ENCODE measurements at places on chromosomes 3 and 15.

DNA sequence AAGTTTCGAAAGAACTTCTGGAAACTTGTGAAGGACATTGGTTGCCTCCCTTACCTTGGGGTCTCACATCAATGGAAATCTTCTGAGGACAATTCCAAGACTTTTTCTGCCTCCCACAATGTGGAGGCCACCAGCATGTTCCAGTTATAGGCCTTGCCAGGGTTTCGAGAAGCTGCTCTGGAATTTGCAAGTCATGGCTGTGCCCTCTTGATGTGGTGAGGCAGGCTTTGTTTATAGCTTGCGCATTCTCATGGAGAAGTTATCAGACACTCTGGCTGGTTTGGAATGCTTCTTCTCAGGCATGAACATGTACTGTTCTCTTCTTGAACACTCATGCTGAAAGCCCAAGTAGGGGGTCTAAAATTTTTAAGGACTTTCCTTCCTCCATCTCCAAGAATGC lies 4.1 kb downstream of the CXCR6 start:
- no peak for DNase-seq

- no peak for DNase-seq
Measured at GRCh38 chr3:62672988-62673313, 202.3 kb downstream of the CADPS start.

- DNase-seq, result no peak
Measured at GRCh38 chr15:80350941-80351610, 53.1 kb upstream of the ARNT2 start.

- no peak for DNase-seq
Measured at GRCh38 chr15:66269326-66270090, 16.0 kb upstream of the MEGF11 start.

GRCh38 chr3:162525771-162526170 lies 1029.2 kb downstream of the OTOL1 start:
- DNase-seq, result no peak

- DNase-seq, result no peak
Measured at GRCh38 chr15:66004618-66005262, 135.4 kb downstream of the RAB11A start.

GRCh38 chr3:194259982-194260766 lies 91.0 kb downstream of the CPN2 start:
- no peak for DNase-seq

DNA sequence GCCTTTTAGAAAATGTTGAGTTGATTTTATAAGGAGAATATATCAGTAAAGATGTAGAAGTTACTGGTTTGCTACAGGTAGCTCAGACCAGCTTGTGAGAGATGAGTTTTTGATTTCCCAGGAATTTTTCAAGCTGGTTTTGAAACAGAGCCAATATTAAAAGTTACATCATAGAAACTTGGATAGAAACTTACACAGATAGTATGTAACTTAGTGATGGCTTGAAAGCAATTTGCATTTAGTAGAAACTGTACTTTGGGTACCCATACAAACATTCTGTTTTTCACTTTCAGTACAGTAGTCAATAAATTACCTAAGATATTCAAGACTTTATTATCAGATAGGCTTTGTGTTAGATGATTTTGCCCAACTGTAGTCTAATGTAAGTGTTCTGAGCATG lies 93.4 kb downstream of the RBMS3 start:
- DNase-seq, result no peak

- DNase-seq, result no peak
Measured at GRCh38 chr15:68479870-68480269, 47.9 kb upstream of the ITGA11 start.

GRCh38 chr15:56371495-56372147 lies 6.4 kb downstream of the TEX9 start:
- DNase-seq, result no peak

- DNase-seq, result no peak
Measured at GRCh38 chr15:82808634-82809041, 790 bp upstream of the WHAMM start.

DNA sequence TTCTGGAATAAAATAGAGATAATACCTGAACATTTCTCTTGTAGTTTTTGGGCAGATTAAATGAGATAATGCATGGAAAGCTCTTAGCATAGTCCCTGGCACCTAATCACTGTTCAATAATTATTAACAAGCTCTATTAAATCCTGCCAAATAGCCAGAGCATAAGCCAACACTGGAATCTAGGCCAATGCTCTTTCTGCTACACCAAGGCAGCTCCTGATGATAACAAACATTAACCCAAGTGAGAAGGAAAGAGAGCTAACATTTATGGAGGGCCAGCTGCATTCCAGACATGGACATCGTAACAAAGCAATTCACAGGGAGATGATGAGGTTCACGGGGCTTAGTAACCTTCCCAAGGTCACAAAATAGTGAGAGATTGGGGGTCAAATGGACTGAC lies 23.3 kb downstream of the LARP6 start:
- DNase-seq, result no peak

- DNase-seq, result no peak
Measured at GRCh38 chr3:26141296-26141695, 351.4 kb downstream of the OXSM start.

- no peak for DNase-seq
Measured at GRCh38 chr3:182239316-182239715, 527.6 kb downstream of the SOX2 start.

DNA sequence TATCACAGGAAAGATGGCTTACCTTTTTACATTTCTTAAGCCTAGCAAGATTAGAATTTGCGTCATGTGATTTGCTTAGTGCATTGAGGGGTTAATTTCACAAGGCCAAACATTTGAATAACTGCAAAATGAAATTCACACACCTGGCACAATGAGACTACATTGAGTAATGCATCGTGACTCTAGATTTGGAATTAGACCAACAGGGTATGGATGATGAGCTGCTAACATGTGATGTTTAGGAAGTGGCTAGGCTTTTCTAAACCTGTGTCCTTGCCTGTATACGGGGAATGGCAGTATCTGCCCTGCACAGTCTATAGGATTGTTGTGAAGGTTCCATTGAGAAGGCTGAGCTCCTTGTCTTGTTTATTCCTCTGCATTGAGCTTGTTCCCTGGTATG lies 160.1 kb downstream of the MFSD1 start:
- no peak for DNase-seq

DNA sequence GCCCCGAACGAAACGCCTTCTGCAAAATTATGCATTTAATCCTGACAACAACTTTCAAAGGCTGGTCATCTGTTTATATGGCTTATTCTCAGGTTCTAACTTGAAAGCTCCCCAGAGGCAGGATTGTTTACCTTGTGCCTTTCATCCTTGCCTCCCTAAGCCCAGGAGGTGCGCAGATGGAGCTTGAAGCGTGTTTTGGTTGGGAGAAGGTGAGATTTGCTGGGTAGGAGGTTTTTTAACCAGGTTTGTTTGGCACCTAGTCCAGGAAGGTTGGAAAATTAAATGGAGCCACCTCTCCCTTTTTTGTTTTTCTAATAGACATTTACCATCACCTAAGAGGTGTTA lies 675 bp downstream of the TSEN2 start:
- DNase-seq, result peak; percentile 31

DNA sequence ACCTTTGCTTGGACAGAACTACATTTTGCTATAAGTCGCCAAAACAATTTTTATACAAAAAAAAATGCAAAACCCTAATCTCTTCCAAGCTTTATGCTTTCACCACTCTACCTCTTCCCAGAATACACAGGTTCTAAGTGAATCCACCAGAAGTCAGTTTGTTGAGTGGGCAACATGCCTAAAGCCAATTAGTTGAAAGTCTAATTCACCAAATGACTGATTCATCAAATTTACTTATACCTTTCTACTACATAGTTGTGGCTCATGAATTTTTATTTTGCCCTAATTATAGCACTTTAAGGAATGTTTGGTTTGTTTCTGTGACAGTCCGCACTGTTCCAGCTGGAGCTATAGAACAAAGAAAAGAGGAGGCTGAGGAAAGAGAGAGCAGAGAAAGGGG lies 265.9 kb upstream of the TGFBR2 start:
- no peak for DNase-seq

DNA sequence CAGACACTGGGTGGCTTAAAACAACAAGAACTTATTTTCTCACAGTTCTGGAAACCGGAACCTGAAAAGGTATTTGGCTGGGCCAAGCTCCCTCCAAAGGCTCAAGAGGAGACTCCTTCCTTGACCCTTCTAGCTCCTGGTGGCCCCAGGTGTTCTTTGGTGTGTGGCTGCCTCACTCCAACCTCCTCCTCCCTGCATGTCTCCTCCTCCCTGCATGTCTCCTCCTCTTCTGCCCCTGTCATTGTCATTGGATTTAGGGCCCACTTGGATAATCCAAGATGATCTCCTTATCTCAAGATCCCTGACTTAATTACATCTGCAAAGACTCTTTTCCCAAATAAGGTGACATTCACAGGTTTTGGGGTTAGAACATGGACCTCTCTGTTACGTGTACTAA lies 69.8 kb upstream of the MFGE8 start:
- no peak for DNase-seq

DNA sequence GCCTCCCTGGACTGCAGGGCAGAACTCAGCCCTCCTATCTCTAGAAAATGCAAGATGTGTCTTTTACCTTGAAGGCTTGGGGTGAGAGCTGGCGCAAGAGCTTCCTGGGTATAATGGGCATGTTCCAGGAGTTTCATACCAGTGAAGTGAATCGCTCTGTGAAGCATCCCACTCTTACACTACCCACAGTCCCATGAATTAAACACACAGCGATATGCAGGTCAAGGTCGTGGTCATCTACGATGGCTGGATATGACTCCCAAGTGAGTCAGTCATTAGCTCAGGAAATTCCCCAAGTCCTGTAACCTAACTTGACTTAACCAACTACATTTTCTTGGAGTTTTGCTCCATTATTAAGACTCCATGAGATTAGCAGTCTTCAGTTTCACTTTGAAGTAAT lies 439.7 kb downstream of the NTRK3 start:
- DNase-seq, result no peak

GRCh38 chr3:132841621-132842020 lies 119.4 kb upstream of the NPHP3 start:
- DNase-seq, result no peak

- DNase-seq, result no peak
Measured at GRCh38 chr15:52728899-52729298, 49.7 kb upstream of the ATOSA start.

- no peak for DNase-seq
Measured at GRCh38 chr3:30518181-30518864, 88.1 kb upstream of the TGFBR2 start.

DNA sequence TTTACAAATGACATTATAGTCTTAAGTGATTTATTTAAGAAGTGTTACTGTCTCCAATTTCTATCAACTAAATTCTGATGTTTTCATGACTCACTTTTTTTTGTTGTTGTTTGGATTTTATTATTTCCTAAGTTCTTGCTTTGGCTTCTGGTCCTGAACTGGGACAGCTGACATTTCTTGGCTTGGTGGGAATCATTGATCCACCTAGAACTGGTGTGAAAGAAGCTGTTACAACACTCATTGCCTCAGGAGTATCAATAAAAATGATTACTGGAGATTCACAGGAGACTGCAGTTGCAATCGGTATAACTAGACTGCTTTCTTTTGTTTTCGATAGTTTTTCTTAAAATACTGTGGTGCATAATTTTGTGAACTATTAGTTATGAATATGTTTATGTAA lies 47.5 kb downstream of the ASTE1 start:
- no peak for DNase-seq

DNA sequence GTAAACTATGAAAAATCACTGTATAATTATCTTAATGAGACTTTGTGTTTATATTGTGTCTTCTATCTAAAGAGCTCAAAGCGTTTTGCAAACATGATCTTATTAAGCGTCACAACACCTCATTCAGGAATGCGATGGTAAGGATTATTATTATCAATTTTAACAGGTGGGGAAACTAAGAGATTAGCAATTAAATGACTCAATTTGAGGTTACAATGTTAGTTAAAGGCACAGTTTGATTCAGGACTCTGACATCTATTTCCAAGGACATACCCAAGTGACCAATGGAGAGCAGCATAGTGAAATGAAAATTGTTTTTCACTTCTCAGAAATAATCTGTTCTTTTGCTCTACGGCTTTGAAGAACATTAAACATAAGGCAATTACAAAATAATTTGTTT lies 74.6 kb downstream of the FMN1 start:
- peak; percentile 70 for DNase-seq

DNA sequence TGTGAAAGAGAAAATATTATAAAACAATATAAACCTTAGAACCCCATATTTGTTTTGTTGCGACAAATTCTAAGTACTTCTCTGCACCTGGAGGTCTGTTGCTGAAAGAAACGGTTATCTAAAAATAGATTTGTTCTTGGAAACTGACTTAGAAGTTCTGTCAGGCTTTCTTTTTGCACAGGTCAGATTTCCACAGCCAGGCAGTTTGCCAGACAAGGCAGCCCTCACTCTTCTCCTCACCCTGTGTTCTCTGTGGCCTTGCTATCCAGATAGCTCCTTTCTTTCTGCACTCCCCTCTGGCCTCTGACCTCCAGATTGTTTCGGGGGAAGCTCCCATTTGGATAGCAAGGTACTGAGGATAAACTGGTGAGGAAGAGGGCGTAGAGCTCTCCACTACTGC lies 413.3 kb upstream of the ONECUT1 start:
- no peak for DNase-seq

DNA sequence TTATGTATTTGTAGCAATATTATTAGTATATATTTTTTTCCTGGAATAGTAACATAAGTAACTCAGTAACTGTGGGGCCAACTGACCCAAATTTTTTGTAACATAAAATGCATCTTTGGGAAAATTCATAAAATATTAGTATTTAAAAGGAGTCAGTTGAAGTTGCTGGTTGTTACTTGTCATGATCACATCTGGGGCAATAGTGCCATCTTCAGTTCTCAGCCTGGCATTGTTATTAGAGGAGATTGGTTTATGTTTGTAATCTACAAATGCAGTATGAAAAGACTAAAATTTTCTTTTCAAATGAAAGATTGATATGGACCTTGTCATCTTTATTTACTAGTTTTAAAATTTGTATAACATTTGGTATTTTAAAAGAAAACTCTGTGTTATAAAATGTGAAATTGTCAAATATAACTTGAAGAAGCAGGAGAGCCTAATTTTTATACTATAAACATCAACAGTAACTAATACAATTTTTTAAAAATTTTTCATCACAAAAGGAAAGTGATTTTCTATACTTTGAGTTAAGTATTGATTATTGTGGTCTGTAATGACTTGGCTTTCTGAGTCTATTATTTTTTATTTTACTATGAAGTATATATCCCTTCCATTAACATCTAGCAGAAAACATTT lies 38.8 kb upstream of the MLF1 start:
- DNase-seq, result peak; percentile 58

GRCh38 chr15:34812369-34812768 lies 17.0 kb upstream of the ACTC1 start:
- no peak for DNase-seq

DNA sequence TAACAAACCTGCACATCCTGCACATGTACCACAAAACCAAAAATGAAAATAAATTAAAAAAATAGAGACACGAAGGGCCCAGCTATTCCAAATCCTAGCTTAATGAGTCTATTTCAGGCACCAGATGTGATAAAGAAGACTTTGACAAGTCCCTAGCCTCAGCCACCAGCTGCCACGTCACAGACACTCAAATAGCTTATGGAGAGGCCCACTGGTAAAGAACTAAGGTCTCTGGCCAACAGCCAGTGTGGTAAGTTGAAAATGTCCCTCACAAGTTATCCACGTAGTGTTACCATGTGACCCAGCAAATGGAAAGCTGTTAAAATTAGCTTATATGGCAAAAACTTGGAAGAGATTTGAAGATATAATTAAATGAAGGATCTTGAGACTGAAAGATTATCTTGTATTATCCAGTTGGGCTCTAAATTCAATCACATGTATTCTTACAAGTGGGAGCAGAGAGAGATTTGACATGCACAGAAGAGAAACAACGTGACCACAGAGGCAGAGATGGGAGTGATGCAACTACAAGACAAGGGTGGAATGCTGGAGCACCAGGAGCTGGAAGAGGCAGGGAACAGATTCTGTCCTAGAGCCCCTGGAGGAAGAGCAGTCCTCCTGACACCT lies 10.9 kb downstream of the ACSBG1 start:
- DNase-seq, result no peak

Data from NCI-H1417 (cell line).